Pancreas (tissue), 10 donors: ENCODE measurements at places on chromosomes 5 and 9.

DNA sequence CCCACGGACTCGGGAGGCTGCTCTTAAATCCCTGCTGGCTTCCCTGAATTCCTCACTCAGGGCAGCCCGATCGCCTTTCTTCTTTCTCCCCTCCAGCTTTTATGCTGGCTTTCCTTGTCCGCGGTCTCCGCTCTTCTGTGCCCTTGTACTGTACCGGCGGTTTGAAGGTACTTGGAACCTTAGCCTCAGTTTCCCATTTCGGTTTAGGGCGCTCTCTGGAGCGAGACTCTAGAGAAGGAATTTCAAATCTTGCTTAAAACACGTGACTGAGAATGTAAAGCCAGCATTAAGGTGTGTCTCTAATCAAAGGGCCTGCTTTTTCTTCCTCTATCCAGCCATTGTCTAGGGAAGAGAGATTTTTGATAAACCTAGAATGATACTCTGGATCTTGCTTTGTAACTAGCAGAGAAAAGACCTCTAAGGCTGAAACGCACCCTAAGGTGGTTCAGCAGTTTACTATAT lies 650 bp downstream of the GPR107 start:
- no peak for DNase-seq

DNA sequence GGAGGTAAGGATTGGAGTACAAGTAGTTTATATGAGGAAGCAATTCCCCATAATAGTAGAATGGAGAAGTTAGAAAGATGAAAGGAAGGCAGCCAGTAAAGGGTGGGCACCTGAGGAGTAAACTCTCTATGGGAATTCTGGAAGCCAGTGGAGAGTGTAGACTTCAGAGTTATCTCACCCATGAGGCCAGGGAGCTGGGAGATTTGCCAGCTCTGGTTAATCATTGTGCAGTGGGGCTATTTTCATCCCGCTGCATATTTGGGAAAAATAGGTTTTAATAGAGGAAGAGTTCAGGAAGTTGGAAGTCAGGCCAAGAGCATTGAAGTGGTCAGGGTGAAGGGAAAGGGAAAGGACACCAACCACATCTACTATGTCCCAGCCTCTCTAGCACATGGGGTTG lies 242.3 kb upstream of the BRINP1 start:
- DNase-seq = peak; percentile 41

DNA sequence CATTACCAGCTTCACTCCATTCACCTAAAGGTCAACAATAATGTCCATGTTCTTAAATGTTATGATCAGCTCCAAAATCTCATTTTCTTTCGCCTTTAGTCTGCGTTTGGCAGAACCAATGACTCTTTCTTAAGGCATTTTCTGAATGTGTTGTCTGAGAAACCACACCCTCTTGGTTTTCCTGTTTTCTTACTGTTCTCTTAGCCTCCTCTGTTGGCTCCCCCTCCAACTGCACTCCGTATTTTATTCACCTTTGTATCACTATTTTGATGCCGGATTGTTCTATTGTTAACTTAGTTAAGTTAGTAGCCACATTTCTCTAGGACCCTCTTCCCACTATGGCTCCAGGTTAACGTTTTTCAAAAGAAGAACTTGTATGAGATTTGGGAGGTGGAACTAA lies 185.6 kb downstream of the DMAC1 start:
- no peak for DNase-seq

GRCh38 chr9:130669965-130670364 lies 5.6 kb downstream of the PRDM12 start:
- no peak for DNase-seq

GRCh38 chr9:98214811-98215210 lies 22.4 kb upstream of the CORO2A start:
- no peak for DNase-seq

DNA sequence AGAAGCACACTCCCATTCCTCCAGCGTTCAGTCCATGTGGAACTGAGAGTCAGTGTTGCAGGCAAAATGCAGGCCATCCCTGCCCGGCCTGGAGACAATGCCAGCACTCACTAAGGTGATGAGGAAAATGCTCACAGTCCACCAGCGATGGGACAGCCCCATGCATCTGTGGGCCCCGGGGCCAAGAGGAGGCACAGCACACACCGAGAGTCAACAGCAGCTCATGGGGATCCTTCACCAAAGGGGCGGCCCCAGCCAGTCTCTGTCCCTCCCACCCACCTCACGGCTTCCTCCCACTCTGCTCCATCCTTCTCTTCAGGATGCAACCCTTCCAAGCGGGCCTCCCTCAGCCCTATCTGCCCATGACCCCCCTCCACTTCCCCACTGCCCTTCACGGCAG lies 6.2 kb downstream of the SEMA4D start:
- no peak for DNase-seq

DNA sequence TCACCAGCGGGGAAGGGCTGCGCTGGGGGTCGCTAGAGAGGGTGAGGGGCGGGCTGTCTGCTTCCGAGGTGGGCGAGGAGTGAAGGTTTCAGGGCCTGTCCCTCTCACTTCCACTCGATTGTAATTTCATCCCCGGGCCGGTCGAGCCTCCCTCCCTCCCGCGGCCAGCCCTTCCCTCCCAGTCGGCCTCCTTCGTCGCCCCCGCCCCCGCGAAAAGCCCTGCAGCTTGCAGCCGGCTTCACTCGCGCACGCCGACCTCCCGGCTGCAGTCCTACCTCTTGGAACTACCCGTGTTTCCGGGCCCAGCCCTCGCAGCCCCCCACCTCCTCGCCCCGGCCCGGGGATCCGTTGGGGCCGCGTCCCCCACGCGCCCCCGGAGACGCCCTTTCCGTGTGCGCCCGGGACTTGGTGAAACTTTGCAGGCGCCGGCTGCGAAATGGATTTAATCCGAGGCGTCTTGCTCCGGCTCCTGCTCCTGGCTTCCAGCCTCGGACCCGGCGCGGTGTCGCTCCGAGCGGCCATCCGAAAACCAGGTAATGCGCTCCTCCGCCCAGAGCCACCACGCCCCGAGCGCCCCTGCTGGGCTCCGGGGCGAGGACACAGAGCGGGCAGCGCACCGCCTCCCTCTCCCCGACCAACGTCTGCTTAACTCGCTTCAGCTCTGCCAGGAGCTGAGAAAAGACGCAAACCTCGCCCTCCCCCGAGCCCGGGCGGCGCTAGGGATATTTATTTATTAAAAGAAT lies at the start of gene EGFLAM:
Gene EGFLAM (plus strand): TSS at position 241 of the 743 bp plus-strand sequence. CDS start 196 bp downstream, at position 437.
- peak; percentile 31 for DNase-seq

GRCh38 chr5:127870914-127871313 lies 167.7 kb downstream of the CCDC192 start:
- no peak for DNase-seq

- DNase-seq = no peak
Observed at GRCh38 chr5:63648376-63648775, 313.9 kb downstream of the HTR1A start.

DNA sequence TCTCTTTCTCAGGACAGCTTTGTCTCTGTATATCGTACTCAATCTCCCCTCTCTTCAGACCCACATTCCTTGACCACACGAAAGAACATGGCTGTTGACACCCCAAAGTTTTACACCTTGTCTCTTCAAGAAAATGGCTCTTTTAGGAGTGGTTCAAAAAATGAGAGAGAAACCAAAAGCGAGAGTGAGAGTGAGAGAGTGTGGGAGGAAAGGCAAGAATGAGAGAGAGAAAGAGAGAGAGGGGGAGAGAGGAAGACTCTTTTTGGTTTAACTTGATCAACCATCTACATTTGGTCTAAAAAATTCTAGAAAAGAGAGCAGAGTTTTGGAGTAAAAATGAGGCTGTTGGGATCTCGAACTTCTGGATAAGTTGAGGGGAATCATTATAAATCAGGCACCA lies 581.8 kb upstream of the WWC1 start:
- no peak for DNase-seq

- DNase-seq = no peak
Observed at GRCh38 chr5:107640568-107640967, 30.2 kb downstream of the EFNA5 start.

DNA sequence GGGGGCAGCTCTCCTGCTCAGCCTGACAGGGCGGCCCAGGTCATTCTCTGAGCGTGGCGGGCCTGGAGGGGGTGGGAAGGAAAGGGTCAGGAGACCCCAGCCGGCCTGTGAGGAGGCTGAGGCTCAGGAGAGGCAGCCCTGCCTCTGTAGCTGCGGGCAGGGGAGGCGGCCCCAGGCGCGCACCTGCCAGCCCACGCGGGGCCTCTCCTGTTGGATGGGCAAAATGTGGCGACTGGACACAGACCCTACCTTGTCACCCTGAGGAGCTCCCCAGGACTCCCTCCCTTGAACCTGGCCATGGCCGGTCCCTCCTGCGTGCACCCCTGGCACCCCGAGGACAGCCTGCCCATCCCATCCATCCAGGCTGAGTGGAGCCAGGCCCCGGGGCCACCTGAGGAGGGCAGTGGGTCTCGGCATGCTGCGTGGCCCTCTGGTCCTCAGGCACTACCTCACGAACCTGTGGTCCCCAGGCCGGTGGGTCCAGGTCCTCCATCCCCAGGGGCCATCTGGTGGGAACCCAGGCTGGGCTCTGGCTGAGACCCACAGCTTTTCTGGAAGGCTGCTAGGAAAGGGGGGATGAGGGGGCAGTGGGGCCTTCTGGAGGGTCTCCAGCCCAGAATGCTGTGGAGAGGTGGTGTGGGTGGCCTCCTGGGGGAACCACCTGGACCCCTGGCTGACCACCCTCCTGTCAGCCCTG lies 15.1 kb upstream of the NRARP start:
- DNase-seq = peak; percentile 28

DNA sequence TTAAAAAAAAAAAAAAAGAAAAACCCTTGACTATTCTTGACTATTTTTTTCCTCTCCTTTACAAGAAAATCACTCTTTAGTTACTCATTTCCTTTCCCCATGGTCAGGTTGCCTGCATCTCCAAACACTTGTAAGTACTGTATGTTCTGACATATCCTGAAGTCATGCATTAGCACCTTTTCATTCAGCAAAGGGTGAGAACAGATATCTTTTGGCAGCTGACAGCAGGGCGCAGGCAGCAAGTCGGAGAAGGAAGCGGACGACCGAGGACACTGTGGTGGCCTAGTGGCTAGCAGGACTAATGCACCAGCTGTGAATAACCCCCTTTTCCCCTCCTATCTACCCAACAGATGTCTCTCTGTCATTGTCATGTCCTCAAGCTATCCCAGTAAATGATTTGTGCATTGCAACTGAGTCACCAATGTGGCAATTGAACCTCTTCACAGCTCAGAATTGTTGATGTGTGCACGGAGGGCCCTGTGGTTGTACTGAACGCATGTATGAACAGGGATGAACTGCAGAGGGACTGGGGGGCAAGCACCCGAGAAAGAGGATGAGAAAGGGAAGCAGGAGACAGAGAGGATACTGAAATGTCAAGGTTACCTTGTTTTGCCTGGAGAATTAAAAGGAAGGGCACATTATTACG lies 996.0 kb upstream of the ARRDC3 start:
- DNase-seq = no peak

DNA sequence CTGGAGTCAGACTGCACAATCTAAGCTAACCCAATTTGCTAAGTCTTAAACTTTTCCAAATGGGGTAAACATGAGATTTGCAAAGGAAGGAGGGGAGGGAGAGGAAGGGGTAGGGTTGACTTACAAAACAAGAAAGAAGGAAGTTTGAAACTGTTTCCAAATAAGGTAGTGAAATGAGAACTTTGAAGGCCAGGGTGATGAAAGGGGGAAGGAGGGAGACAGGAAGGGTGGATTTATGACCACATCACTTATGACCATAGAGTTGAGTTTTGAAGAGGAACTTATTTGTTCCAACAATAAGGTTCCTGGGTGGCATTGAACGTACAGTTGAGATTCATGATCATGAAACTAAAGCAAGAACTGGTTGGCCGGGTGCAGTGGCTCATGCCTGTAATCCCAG lies 72.5 kb upstream of the DAPK1 start:
- DNase-seq = no peak

DNA sequence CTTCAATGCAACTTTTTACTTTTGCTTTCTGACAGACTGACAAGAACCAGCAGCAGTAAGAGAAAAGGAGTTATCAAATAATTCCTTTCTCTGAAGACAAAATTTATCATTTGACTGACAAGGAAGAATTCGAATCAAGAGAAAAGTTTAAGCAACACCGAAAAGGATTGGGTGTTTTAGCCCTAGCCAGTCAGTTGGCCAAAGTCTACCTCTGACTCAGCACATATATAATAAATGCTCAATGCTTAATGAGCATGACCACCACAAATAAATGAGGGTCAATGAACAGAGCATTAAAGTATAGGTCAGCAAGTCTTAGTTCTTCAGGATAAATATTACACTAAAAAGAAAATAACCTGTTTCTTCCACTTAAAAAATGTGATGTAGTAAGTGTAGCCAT lies 1603.5 kb upstream of the C9orf72 start:
- no peak for DNase-seq

- no peak for DNase-seq
Observed at GRCh38 chr5:127958421-127959011, 125.0 kb upstream of the SLC12A2 start.

DNA sequence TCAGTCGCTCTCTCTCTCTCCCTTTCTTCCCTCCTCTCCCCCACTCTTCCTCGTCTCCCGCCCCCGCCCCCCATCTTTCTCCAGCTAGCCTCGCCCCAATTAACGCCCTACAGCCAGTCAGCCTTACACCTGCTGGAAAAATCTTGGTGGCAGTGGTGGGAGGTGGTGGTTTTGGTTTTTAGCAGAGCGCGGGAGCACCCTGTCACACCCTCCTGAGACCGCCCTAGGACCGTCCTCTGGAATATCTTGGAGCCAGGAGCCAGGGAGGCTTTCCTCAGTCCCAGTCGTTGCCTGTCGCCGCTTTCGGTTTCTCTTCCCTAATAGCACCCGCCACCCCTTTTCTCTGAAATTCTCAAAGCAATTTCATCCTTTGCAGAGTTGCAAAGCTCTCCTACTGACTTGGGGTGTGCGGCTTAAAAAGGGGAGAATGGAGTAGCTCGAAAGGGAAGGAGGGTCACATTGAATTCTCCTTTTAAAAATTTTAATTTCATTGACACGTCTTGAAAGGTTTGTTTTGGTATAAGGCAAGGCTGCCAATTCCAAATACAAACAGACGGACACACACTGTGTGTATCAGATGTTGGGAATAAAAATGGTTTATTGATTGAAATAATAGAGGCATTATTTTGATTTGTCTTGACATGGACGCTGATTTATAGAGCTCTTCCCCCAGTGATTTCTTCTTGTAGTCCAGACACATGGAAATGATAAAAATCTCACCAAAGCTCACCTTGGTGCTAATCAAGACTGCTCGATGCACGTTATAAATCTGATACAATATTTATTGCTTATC lies 301.3 kb downstream of the PARP8 start:
- DNase-seq = no peak

- DNase-seq = no peak
Observed at GRCh38 chr9:18382243-18382642, 91.7 kb upstream of the ADAMTSL1 start.
